ENCODE measurements at places on chromosomes 4 and X. TPM values are rescaled to one million over a fixed set of nuclear protein-coding genes. Genes with fewer than 3 reads are reported as not detected.

Gene ADH1B
- total RNA-seq: 156 TPM

Gene SASH3
- 7.3 TPM for total RNA-seq

Gene GPRASP3
- 5.6 TPM for total RNA-seq

Gene CT45A3
- total RNA-seq: not detected

Gene SPANXC
- total RNA-seq: not detected

Gene SPIN4
- total RNA-seq: 4.5 TPM

GRCh38 chr4:839675-840443 lies 13.9 kb upstream of the CPLX1 start:
- H3K36me3 ChIP-seq: no peaks in the 10 kb centered on the region
- no peak overlapping the region for H3K4me3 ChIP-seq
- no peak for DNase-seq
- no peaks in the 10 kb centered on the region for H3K27me3 ChIP-seq

- no peak for DNase-seq
- H3K4me1 ChIP-seq: peaks cover 19% of the 10 kb centered on the region
- no peak overlapping the region for H3K27ac ChIP-seq
- no peaks in the 10 kb centered on the region for H3K36me3 ChIP-seq
- peaks cover 24% of the 10 kb centered on the region for H3K27me3 ChIP-seq
These were observed 1.5 kb downstream of the BEND4 start for GRCh38 chr4:42150653-42151567.

DNA sequence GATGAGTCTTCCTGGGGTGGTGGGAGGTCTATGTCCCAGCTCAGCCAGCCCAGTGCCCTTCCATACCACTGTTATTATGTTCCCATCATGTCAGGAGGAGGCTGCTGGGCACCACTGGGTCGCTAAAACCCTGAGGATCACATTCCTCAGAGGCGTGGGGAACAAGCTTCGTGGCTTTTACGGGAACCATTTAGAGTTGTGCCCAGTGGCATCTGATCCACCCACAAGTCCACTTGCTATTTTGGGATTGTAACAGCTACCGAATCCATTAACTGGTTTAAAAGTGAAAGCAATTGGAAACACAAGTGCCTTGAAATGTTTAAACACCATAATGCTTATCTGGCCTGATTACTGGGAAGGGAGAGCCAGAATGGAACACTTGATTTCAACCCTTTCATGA lies 13.1 kb upstream of the CCKAR start:
- H3K4me3 ChIP-seq: no peak overlapping the region
- no peak overlapping the region for H3K27ac ChIP-seq
- DNase-seq: no peak
- no peaks in the 10 kb centered on the region for H3K27me3 ChIP-seq

GRCh38 chr4:145887241-145887991 lies 51.2 kb downstream of the ZNF827 start:
- no peak for DNase-seq
- H3K4me3 ChIP-seq: no peak overlapping the region
- no peak overlapping the region for H3K27ac ChIP-seq
- peaks cover 43% of the 10 kb centered on the region for H3K4me1 ChIP-seq
- H3K27me3 ChIP-seq: no peaks in the 10 kb centered on the region
- peaks cover 5% of the 10 kb centered on the region for H3K36me3 ChIP-seq

DNA sequence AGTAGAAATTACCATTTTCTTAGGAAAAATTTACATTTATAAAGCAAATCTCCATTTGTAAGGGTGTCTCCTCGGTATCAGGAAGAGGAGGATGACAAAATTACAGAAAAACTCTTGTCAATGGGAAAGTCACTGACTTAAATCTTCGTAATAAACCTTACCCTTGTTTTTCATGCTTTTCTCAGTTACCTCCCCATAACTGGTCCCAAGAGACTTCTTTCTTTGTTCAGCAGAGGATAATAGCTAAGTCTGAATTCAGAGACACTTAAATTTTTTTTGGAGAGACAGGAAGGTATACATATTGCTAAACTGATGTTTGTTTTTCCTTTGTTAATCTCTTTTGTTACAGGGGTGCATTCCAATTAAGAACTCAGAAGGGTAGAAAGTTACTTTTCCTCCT lies 125.5 kb upstream of the JADE1 start:
- no peaks in the 10 kb centered on the region for H3K36me3 ChIP-seq
- H3K4me3 ChIP-seq: no peak overlapping the region
- no peaks in the 10 kb centered on the region for H3K4me1 ChIP-seq
- no peak for DNase-seq

DNA sequence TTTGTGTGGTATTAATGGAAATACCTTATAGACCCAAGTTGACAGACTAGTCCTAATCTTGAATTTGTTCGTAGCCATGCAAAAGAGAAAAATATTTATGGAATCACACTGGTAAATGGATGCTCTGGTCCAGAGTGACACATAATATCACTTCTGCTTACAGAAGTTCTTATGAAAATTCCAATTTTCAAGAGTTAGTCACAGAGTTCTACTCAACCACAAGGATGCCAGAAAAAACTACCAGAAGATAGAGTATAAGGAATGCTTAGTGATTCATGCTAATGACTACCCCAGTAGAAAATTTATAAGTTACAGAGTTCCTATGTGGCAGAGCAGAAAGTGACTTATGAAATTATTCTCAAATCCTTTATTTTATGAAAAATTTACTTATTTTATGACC lies 1384.8 kb downstream of the FAM133A start:
- DNase-seq: no peak
- no peak overlapping the region for H3K27ac ChIP-seq

DNA sequence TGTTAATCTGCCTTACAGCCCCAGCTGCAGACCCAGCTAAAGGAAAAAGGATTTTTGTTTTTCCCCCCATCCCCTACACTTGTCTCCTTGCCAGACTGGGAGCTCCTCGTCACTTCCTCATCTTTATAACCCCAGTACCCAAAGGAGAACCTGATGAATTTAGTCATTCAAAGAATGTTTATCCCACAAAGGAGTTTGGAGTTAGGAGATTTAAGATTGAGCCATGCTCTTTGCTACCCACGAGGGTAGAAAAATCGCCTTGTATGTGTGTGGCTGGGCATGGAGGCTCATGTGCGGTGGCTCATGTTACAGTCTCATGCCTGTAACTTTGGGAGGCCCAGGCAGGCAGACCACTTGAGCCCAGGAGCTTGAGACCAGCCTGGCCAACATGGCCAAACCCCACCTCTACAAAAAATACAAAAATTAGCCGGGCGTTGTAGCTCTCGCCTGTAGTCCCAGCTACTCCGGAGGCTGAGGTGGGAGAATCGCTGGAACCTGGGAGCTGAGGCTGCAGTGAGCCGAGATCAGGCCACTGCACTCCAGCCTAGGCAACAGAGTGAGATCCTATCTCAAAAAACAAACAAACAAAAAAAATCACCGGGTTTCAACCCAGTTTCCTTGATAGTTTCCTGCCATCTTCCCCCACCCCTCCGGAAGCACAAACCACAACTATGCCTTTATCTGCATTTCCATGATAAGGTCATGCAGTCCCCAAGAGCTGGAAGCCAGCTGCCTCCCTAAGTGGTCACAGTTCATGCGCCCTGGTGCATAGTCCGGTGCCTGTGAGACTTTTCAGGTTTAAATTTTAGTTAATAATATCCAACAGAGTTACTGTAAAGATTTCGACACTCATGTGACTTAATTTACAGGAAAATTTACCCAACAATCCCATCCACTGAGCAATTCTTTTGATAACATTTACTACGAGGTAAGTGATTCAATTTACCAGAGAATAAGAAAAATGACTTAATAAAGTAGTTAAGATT lies 1.5 kb downstream of the CFAP97 start:
- H3K36me3 ChIP-seq: no peaks in the 10 kb centered on the region
- no peak overlapping the region for H3K4me3 ChIP-seq
- peaks cover 31% of the 10 kb centered on the region for H3K4me1 ChIP-seq
- no peaks in the 10 kb centered on the region for H3K27me3 ChIP-seq
- peak; percentile 57 for DNase-seq

- H3K4me1 ChIP-seq: no peaks in the 10 kb centered on the region
- no peak overlapping the region for H3K4me3 ChIP-seq
- H3K36me3 ChIP-seq: no peaks in the 10 kb centered on the region
These were observed 992.6 kb downstream of the NLGN4X start for GRCh38 chrX:5236096-5236495.
